Kidney glomerular epithelial cell (primary cell): ENCODE measurements at places on chromosomes 7 and 10.

- DNase-seq: peak; percentile 51
Observed at GRCh38 chr7:66050990-66051448, 24.6 kb upstream of the ASL start.

DNA sequence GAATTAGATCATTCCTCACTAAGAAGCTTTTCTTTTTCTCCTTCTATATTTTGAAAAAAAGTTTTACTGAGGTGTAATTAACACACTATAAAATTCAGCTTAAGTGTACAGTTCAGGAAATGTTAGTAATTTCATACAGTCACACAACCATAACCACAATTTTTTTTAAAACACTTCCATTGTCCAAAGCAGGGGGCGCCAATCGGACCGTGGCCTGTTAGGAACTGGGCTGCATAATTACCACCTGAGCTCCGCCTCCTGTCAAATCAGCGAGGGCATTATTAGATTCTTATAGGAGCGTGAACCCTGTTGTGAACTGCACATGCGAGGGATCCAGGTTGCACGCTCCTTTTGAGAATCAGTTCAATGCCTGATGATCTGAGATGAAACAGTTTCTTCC, 427.1 kb downstream of the TFEC start:
- no peak for DNase-seq

DNA sequence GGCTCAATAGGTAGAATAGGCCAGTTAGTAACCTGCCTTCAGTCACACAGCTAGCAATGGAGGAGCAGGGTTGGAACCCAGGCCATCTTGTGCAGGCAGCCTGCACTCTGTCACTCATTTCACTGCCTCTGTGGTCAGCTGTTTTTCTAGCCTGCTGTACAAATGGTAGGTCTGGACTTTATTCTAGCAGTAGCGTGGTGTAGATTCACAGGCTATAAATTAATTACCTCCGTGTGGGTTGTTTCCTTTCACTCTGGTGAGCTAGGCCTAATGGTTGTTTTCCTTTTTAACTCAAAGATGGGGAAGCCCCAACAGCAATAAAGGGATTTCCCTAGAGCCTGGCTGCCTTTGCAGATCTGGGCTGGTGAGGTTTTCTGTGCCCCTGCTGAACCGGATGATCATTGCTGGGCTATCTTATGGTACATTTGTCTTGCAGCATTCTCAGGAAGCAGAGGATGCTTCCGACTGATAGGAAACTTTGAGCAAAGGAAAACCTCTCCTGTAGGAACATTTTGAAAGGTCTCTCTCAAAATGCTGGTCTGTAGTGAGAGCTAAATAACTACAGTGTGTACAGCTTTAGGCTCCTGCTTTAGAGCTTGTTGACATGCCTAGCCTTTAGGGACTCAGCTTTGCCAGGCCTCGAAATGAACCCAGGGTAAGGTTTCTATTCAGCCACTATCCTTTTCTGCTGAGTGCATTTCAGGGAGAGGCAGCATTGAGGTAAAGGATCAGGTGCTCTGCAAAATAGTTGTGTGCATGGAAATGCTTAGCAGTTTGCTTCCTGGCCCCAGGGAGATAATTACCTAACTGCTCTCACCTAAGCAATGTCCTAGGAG, 157.4 kb downstream of the ST7 start:
- DNase-seq: no peak

- peak; percentile 68 for DNase-seq
Observed at GRCh38 chr7:32479574-32480200, 10.5 kb downstream of the LSM5 start.

GRCh38 chr7:41012041-41012440, 690.8 kb downstream of the INHBA start:
- DNase-seq: no peak

- DNase-seq: no peak
Observed at GRCh38 chr7:144987686-144988085, 151.8 kb upstream of the TPK1 start.

GRCh38 chr7:134329614-134330346, 13.1 kb upstream of the SLC35B4 start:
- DNase-seq: no peak

DNA sequence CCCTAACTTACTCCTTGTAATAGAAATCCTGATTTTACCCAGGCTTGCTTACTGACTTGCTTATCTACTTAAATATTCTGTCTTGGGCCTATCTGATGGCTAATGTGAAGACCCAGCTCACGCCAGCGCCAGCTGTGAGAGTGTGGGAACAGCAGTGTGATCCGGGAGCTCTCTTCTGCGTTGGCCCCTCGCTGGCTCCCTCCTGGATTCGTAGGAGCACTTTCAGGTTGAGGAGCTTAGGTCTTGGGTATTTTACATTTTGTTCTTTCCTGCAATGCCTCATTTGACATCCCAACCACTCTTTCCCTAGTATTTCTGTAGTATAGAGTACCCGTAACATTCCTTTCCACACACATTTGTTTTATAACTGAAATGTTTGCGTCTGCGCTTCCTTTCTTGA, 51.7 kb downstream of the CREM start:
- no peak for DNase-seq

DNA sequence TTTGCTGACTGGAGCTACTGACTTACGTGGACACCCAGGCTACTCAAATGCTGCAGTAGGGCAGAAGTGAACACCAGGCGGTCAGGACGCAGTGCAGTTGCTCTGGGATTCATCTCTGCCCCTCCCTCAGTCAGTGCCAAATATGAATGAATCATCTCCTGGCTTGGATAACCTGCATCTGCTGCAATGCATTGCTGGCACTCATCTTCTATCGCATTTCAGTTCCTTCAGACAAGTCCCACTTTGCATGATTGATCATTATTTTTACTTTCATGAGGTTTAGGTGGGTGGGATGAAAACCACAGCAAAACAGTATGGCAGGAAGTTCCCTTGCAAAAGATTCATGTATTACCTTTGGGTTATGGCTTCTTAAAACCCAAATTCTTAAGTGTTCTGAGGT, 224.6 kb upstream of the NRP1 start:
- no peak for DNase-seq

GRCh38 chr10:92173996-92174395, 116.9 kb downstream of the CPEB3 start:
- DNase-seq: no peak
